ENCODE measurements at places on chromosomes 6 and 20.

- DNase-seq, result no peak
Measured at GRCh38 chr6:76004202-76004601, 68.3 kb downstream of the IMPG1 start.

DNA sequence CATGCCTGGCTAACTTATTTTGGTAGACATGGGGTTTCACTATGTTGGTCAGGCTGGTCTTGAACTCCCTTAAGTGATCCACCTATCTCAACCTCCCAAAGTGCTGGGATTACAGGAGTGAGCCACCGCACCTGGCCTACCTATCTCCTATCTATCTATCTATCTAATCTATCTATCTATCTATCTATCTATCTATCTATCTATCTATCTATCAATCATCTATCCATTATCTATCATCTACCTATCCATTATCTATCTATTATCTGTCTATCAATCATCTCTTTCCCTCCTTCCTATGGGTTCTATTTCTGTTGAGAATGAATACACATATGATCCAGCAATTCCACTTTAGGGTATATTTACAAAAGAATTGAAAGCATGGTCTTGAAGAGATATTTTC lies 194.2 kb upstream of the ARG1 start:
- no peak for DNase-seq

DNA sequence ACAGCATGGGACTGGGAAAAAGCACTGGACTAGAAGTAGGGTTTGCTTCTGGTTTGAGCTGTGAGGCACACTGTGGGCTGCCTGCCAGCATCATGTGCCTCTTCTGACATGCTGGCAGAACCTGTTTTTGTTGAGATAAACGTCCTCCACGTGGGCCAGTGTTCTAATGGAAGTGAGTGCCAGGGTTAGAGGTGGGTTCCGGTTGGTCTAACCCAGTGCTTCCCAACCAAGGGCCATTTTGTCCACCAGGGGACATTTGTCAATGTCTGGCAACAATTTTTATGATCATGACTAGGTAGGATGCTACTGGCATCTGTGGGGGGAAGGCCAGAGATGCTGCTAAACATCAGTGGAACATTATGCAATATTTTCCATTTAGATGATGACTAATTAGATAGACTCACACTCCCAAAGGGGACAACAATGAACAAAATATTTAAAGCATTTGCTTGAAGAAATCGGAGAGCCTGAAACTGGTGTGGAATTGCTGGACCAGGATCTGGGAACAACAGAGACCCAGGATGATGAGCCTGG lies 7.8 kb upstream of the APMAP start:
- no peak for DNase-seq

DNA sequence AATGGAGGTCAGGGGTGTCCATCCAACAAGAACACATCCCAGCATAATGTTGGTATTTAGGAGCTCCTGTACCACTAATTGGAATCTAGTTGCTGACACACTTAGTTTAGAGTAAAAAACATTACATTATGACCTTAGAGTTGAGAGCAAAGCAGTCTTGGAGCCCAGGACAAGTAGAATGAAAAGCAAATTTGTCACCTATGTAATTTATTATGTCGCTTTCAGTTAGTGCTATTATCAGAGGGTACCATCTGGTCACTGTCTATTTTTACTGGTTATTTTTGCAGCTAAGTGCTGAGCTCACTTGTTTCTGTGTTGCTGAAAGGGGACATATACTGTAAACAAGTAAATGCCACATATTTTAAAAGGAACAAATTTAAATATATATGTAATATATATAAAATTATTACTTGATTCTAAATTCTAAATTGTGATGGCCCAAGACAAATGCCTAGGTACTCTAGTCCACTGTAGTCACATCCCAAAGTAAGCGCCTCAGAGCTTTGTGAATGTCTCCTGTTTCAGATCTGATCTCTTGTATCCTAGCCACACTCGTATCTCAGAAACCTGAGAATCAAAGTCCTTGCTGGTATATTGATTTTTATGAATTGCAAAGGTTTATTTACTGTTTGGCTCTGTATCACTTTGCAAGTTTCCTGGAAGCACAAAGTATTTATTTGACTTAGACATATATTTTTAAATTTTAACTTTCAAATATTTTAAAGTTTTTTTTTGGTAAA lies 148.6 kb upstream of the MAN1A1 start:
- DNase-seq, result no peak

GRCh38 chr20:15862178-15862577 lies 711.1 kb downstream of the KIF16B start:
- DNase-seq, result no peak

- no peak for DNase-seq
Measured at GRCh38 chr20:58429303-58429702, 40.3 kb downstream of the VAPB start.

DNA sequence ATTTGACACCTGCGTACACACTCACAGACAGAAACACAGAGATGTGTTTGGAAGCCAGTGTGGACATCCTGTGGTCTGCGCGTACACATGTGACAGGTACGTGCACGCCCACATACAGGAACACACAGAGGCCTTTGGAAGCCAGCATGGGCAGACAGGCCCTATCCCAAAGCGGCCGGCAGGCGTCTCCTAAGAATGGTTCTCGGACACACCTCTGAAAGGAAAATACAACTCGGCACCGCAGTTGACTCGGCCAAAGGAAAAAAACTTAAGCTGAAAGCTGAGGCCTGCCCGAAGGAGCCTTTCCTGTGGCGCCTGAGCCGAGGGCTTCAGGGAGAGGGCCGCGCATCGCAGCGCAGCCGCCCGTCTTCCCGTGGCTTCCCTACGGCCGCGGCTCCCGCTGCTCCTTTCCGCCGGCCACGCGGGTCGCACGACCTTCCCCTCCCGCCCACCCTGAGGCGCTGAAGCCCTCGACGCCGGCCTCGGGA lies 1.4 kb upstream of the CEP43 start:
- DNase-seq, result no peak

Measured in nephron progenitor cell (in vitro differentiated cells).